ENCODE measurements at places on chromosomes 2 and 18.

DNA sequence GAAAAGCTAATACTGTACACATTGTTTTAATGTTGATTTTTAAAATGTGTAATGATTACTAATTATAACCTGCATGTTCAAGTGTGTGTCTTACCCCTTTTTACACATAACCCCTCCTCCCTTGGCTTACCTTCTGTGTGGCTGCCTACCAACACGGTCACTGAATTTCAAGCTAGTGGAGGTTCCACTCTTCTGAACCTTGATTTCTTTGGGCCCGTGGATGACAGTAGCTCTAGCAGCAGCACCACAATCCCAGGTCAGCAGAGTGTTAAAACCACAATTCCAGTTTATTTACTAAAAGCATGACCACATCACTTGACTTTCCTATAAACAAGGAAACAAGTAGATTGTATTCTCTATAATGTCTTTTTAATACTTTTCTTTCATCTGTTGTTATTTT lies 56.9 kb downstream of the AFTPH start:
- peak; percentile 6 for DNase-seq

DNA sequence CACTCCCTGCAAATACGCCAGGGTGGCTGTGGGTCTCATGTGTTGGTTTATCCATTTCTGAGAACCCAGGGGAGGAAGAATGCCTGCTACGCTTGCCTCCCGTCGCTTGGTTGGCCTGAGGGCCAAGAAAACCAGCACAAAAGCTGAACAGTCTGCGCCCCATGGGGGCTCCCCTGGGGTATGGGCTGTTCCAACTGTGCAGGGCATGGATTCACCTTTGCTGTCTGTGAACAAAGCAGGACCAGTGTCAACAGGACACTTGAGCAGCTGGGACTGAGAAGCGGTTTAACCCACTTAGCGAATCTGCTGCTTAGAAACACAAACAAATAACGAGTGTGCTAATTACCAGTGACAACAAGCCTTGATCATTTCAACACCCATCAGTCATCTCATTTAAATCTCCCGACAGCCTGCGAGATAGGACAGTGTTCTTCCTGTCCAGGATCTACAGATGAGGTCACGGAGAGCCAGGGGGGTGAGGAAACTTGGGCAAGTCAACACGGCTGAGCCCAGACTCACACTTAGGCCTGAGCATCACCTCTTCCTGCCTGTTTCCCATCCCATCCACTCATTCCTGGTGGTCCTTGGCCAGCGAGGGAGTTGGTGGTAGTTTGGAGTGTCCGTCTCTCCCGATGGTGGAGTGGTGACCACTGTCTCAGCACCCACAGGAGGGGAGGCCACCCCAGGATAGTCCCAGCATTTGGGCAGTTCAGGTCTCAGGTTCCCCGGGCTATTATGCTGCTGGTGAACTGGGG lies 111.6 kb upstream of the HAAO start:
- no peak for DNase-seq

- DNase-seq = no peak
These were observed 53.1 kb downstream of the CYRIA start for GRCh38 chr2:16612490-16612889.

DNA sequence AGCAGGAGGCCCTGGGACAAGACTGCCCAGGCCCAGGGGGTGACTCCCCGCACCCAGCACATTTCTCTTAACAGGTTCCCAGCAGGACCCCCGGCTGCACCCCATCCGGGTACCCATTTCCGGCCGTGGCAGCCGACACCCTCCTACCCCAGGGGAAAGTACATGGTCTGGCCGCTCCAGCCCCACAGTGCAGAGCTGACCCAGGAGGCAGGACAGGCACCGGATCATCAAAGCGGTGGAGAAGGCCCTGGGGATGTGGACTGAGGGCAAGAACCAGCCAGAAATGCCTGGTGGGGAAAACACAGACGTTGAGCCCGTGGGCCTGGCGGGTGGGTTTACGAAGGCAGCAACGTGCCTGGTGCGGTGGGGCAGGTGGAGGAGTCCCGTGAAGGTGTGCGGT lies 79.5 kb upstream of the GPC1 start:
- no peak for DNase-seq

DNA sequence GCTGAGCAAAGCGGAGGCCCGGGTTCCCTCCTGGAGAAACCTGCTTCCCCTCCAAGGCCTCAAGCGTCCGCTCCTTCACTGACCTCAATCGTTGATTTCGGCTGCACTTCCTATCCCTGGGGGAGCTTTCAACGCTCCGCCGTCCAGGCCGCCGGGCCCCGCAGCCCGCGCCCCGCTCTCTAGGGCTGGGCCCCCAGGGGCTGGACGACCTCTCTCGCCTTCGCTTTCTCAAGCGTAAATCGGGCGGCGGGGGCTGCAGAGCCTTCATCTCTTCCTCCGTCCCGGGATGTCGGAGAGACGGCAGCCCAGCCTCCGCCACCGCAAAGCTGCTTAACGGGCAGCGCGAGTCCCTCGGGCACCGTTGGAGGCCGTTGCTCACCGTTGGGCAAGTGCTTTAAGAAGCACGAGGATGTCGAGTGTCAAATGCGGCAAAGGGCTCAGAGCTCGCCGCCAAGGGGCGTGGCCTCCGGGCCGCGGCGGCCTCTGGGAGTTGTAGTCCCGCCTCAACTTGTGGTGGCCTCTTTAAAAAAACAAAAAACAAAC lies 8.5 kb downstream of the HES6 start:
- peak; percentile 26 for DNase-seq

DNA sequence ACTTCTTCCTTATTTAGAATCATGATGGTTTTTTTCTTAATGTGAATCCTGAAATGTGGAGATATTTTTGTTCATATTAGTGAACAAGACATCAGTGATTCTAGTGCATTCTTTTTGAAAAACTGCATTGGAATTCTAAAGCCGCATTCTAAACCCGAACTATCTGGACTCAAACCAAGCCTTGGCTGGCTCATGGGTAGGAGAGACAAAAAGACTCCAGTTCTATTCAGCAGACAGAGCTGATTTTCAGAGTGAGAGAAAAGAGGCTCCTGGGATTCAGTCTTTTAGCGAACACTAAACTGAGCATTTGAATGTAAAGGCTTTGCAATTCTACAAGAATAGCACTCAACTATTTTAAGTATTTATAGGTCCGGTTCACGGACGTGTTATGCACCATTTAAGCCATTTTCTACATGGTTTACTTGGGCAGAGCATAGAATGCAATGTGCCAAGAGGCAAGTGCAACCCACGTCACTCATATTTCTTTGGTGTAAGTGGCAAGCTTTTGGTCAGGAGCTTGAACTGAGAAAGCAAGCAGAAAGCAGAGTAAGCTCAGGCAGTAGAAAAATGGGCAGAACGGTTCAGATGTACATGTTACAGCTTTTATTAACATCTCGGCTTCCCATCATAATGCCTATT lies 227.3 kb upstream of the RAB12 start:
- no peak for DNase-seq

Data from NCI-H1930 (cell line).